Breast epithelium (tissue), 4 donors: ENCODE measurements at places on chromosomes 13 and 19. TPM values are rescaled to one million over a fixed set of nuclear protein-coding genes. Genes with fewer than 3 reads are reported as not detected.

The CA11 gene
- total RNA-seq, result 9.8 TPM

The PSG6 gene
- not detected for total RNA-seq

The PLK5 gene
- total RNA-seq, result not detected

The SLC25A23 gene
- total RNA-seq, result 37.8 TPM

The WDR87 gene
- total RNA-seq, result not detected

The CKAP2 gene
- 6.9 TPM for total RNA-seq

The NUDT19 gene
- 7.2 TPM for total RNA-seq

The ICAM5 gene
- 1.8 TPM for total RNA-seq

The KIRREL2 gene
- 0.15 TPM for total RNA-seq

The CILP2 gene
- total RNA-seq, result 0.15 TPM

The GZMM gene
- 1.1 TPM for total RNA-seq

The PDX1 gene
- total RNA-seq, result not detected
